Endothelial cell (in vitro differentiated cells): ENCODE measurements at places on chromosomes 7 and 10.

DNA sequence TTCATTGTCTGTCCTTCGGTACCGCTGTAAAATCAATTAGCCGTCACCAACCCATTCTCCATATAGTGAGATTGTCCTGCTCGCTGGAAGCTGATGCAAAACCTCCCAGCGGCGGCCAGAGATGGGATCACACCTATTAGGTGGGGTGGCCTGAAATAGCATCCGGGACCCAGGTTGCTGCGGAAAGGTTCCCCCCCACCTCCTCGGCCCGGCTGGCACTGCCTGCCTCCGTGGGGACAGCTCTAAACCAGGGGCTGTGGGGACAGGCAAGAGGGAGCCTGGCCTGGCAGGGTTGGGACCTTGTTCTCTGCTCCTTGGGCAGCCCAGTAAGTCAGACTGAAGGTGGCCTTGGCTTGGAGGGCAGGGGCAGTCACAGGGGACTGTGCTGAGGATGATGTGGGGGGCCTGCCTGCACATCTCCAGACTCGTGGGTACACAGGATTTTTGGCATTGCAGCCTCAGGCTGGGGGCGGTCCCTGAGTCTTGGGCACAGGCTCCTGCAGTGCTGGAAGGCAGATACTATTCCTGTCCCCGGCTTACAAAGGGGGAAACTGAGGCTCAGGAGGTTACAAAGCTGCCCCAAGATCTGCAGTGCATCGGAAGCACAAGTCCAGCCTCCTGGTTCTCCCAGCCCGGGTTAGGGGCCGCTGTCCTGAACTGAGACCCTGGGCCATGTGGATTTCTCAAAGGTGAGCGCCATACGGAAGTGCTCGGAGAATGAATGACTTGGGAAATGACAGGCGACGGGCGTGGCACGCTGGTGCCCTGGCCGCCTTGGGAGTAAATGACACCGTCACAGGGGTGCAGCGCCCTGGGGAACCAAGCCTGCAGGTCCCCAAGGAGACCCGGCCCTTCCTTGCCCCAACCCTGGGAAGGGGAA lies 65.6 kb downstream of the UNCX start:
- H3K27me3 ChIP-seq: peaks cover 6% of the 10 kb centered on the region
- no peak overlapping the region for H3K4me3 ChIP-seq
- no peak for DNase-seq

DNA sequence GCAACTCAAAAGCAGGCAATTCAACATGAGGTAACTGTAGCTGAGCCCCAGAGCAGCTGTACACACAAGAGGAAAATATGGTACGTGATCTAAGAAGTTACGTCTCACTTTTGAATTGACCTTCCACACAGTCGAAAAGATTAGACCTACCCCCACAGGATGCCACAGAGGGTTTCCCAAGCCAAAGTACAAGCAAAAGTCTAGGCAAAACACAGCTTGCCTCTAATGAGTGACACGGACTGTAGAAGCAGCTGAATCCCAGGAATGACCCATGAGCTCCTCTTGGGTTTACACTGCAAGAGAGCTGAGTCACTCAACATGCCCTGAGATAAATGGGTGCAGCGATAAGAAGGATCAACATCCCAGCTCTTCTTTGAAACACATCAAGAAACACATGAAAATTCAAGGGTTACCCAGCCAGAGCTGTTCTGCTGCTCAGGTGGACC lies 9.8 kb downstream of the CREB3L2 start:
- peaks cover 26% of the 10 kb centered on the region for H3K4me1 ChIP-seq
- peak overlapping the region; percentile 53 for H3K27ac ChIP-seq
- H3K36me3 ChIP-seq: no peaks in the 10 kb centered on the region
- H3K27me3 ChIP-seq: no peaks in the 10 kb centered on the region

DNA sequence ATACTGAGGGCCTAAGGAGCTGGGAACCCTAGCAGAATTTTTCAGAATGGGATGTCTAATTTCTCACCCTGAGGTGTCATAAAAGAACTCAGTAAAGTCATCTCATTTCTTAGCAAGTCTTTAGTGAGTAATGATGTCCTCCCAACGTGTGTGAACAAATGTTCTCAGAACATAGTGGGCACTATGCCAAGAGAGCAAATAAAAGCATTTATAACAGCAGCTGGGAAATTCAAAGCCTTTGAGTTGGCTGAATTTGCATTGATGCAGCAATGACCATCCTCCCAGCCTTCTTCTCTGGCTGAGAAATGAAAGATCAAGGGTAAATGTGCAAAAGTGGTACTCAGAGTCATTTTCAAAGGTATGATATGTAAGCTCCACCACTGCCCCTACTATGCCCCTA lies 109.4 kb downstream of the FAM107B start:
- peaks cover 15% of the 10 kb centered on the region for H3K4me1 ChIP-seq
- H3K4me3 ChIP-seq: no peak overlapping the region
- H3K27ac ChIP-seq: no peak overlapping the region
- H3K36me3 ChIP-seq: no peaks in the 10 kb centered on the region

DNA sequence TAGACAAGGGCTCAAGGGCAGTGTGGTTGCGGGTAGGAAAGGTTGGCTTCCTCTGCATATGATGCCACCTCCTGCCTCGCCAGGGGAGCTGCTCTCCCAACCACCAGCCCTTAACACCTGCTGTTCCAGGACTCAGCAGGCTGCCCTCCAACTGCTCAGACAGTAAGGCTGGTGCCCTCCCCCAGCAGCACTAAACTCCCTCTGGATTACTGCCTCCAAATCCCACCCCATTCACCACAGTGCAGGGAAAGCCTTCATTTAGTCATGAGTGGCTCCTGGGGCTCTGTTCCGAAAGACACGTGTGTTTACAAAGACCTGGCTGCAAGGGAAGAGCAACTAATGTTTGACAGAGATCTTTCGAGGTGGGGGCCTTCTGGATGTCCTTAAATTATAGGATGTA lies 437.2 kb upstream of the MKI67 start:
- H3K36me3 ChIP-seq: no peaks in the 10 kb centered on the region
- no peak overlapping the region for H3K4me3 ChIP-seq
- DNase-seq: no peak
- peaks cover 4% of the 10 kb centered on the region for H3K4me1 ChIP-seq
- peaks cover 3% of the 10 kb centered on the region for H3K27me3 ChIP-seq

- no peaks in the 10 kb centered on the region for H3K27me3 ChIP-seq
- H3K4me1 ChIP-seq: peaks cover 24% of the 10 kb centered on the region
- peaks cover 23% of the 10 kb centered on the region for H3K36me3 ChIP-seq
- H3K4me3 ChIP-seq: no peak overlapping the region
- DNase-seq: no peak
Measured at GRCh38 chr7:129902788-129903422, 49.9 kb downstream of the UBE2H start.

DNA sequence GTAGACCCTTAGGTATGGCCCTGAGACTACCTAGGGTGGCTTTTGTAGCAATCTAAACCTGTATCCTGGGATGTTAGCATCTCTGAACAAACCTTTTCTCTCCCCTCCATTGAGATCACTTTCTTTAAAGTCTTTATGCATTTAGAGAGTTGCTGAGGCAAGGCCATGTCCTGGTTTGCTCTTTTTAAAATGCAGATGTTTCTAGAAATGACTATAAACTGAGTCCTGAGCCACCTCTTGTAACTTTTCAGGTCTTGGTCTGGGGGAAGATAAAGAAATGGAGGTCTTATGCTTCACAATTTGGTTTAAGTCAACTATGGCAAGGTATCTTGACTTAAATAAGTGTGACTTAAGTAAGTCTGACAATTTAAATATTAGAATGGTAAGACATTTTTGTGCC lies 78.0 kb downstream of the AUTS2 start:
- H3K27ac ChIP-seq: no peak overlapping the region
- H3K27me3 ChIP-seq: peaks cover 2% of the 10 kb centered on the region
- H3K4me1 ChIP-seq: peaks cover 18% of the 10 kb centered on the region
- no peaks in the 10 kb centered on the region for H3K36me3 ChIP-seq
